HCEC 1CT (cell line): ENCODE measurements at places on chromosomes 16 and 17.
A peak's percentile ranks its signal among the peaks of the same experiment; 100 is the strongest.

DNA sequence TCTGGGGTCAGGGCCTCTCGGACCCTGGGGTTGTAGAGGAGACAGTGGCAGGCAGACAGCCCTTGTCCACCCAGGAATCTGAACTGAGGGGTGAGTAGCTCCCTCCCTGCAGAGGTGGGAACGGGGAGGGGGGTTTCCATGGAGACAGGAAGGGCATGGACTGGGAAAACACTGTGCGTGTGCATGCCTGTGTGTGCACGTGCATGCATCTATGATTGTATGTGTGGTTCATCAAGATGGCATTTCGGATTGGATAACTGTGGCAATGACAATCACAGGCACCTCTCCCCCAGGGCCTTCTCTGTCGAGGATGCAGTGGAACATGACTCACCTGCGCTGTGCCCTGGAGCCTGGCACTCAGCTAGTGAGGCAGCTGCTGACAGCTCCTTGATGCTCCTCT lies 6.1 kb upstream of the CD300C start:
- DNase-seq = no peak

DNA sequence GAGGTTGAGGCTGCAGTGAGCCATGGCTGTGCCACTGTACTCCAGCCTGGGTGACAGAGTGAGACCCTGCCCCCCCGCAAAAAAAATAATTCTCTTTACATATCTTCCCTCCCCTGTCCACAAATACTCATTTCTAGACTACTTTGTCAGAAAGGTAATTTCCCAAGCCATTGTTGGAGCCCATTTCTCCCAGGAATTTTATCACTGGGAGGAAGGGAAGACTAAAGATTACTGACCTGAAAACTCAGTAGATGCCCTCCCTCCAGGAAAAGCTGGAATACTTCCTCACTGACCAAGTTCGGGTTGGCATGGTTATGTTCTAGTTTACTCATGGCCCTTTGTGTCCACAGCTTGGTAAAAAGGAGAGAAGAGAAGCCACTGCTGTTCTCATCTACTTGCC lies 4.1 kb downstream of the CALCOCO2 start:
- no peak for DNase-seq

GRCh38 chr16:11395008-11395948 lies 50.0 kb downstream of the RMI2 start:
- no peak for DNase-seq

GRCh38 chr17:70266394-70266793 lies 97.1 kb downstream of the KCNJ2 start:
- DNase-seq = no peak

GRCh38 chr16:66953462-66954096 lies 7.5 kb upstream of the CES3 start:
- DNase-seq = no peak

DNA sequence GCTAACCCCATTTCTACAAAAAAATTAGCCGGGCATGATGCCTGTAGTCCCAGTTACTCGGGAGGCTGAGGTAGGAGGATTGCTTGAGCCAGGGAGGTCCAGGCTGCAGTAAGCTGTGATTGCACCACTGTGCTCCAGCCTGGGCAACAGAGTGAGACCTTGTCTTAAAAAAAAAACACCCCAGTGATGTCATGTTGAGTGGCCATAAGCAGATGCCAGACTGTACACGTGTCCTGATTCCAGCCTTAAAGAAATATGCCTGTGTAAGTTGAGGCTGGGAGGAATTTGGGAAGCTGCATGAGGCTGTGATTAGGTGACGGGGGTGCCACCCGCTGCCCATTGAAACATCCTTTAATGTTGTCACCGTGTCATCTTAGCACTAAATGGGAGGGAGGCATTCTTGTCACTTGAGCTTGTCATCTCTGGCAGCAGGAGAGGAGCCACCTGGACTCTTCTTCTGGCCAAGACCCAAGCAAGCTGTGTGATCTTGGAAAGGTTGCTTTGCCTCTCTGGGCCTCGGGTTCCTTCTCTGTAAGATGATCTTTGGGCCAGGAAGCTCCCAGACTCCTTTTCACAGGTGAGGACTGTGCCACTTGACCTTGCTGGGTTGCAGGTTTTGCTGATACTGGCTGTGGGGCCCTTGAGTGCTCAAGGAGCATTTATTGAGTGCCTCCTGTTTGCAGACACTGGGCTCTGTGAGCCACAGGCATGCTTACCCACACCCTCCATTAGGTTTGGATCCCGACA lies 98.3 kb upstream of the CIBAR2 start:
- DNase-seq = peak; percentile 91

DNA sequence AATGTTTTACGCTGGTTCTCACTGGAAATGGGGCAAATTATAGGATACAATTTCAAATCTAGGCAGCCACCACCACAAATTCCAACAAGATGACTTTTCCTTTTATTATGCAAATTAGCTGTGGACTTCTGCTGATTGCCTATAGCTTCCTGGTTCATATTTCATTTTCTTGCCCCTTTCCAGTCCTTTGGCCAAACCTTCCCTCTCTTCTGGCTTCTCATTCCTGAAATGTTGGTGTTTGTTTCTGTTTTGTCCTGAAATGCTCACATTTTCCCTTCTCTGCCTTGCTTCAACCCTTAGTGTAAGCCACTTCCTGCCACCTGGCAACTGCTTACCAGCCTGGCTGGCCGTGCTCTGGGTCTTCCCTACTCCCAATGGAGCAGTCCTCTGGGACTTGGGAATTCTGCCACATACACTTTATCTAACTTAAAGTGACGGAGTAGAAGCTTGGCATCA lies 14.0 kb downstream of the PRSS54 start:
- DNase-seq = no peak

- DNase-seq = no peak
These were observed 132.2 kb downstream of the IRF8 start for GRCh38 chr16:86031141-86031678.

DNA sequence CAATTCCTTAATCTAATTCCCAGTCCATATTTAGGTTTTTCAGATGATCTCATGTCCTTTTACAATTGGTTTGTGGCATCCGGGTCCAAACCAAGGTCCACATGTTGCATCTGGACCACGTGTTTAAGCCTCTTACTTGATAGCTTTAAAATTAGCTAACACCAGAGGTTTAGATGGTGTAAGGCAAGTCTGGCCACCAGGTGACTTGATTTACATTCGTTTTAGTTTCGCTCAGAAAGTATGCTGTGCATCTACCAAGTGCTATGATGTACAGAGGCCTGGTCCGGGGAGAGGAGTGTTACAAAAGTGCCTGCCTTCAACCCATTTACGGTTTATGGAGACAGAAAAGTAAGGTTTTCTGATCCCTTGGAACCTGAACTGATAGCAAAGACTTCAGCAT lies 878 bp upstream of the DNAJA2 start:
- no peak for DNase-seq

DNA sequence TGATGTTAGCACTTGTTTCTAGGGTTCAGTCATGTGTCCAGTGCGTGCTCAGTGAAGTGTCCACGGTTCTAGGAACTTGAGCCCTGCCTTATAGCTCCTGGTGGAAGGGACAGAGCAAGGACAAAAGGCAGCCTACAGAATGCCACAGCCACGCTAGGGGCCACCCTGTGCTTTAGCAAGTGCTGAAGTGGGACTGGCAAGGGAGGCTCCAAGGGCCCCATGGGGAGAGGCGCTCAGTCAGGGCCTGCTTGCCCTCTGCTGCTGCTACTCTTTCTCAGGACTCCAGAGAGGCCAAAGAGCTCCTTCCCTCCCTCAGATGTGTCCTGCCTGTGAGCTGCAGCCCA lies 6.8 kb downstream of the NT5C start:
- no peak for DNase-seq

DNA sequence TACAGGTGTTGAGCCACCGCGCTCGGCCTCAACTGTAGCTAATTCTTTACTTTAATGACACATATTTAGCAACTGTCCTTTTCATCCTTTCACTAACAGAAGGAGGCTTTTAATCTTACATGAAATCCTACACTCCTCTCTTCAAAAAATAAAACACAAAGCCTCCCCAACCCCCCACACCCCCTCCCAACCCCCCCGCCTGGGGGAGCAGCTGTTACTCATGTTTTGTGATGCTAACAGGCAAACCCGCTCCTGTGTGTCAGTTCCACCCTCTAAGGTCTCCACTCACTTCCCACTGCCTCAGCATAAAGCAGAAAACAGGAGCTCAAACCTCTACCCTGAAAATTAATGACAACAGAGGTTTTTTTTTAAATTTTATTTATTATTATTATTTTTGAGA lies 55.4 kb upstream of the SLC25A19 start:
- DNase-seq = no peak

DNA sequence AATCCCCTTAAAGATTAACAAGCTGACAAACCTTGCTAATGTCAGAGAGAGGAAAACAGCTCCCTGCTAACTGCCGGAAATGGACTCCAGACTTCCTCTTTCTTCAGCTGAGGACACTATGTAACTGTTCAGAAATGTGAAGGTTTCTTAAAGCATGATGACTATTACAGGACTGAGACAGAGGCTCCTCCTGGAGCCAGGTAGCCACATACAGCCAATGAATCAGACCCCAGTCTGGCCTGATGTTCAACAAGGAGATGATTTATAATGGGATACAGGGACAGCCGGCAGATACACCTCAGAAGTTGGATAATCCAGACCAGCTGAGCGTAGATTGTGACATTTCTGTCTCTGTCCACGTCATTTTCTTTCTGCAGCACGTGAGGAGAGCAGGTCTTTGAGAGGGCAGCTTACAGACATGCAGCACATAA lies 216.2 kb downstream of the HS3ST3A1 start:
- DNase-seq = no peak

- DNase-seq = no peak
These were observed 21.0 kb downstream of the RAB11FIP4 start for GRCh38 chr17:31412511-31412910.

DNA sequence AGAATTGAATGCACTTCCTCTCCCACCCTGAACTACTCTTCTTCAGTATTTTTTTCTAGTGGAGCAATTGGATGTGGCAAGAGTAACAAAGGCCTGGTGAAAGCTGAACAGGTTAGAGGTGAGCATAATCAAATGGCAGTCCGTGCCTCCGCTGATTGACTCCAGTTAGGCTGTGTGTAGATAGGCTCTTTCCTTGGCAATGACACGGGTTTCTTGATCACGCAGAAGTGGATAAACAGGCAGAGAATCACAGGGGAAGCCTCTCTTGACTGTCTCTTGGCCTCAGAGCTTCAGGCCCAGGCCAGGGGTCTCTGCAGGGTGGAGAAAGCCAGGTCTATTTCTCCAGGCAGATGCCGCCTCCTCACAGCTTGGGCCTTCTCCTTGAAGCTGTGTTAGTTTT lies 4.2 kb downstream of the CD300LB start:
- DNase-seq = no peak

GRCh38 chr17:44804302-44805089 lies 25.6 kb downstream of the GJC1 start:
- DNase-seq = no peak

- no peak for DNase-seq
These were observed 14.2 kb upstream of the MARCHF10 start for GRCh38 chr17:62822080-62822904.

DNA sequence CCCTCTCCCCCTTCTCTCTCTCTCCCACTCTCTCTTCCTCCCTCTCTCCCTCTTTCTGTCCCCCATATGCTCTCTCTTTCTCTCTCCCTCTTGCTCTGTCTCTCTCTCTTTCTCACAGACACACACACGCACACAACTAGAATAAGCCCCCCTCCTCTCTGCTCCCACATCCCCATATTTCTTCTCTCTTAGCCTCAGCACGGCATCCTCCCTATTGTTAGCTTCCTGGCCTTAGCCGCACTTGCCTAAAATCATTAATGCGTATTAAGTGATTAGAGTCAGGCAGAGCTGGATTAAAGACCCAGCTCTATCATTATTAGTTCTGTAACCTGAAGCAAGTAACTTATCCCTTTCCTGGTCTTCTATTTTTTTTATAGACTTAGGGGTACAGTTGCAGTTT lies 319.0 kb upstream of the C16orf82 start:
- DNase-seq = no peak

- no peak for DNase-seq
These were observed 84.7 kb downstream of the MRC2 start for GRCh38 chr17:62712171-62712581.

DNA sequence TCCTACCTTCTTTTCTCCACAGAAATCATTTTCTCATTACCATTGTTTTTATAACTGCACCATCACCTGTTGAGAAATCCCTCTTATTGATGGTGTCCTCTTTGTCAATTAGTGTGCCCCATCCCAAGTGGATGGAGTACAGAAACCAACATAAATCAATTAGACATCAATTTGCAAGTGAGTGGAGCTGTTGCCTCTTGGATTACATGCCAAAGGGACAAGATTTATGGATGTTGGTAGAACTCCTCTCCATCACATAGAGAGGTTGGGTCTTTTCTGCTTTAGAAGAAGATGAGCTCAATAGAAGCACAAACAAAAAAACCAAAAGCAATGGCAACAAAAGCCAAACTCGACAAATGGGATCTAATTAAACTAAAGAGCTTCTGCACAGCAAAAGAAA lies 973.5 kb downstream of the CDH11 start:
- no peak for DNase-seq
